ENCODE measurements at places on chromosomes 16 and 17.
A peak's percentile ranks its signal among the peaks of the same experiment; 100 is the strongest.

DNA sequence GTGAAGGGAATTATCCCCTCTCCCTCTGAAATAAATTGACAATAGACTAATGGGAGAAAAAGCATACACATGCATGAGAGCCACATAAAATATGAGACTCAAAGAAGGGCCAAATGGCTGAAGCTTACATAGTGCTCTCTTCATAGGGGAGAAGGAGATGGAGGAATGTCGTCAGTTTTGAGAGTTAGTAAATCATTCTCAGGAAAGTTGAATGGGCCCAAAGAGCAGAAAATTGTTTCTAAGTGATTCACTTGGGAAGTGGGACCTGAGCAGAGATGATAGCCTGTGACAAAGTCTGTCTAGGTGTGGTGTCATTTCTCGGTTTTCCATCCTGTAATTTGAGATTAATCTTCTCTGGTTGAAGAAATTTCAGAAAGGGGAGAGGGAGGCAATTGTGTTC is 35.0 kb downstream of the BCAS3 start:
- no peak for DNase-seq

GRCh38 chr17:80901319-80901718 is 90.3 kb upstream of the CHMP6 start:
- DNase-seq, result no peak

DNA sequence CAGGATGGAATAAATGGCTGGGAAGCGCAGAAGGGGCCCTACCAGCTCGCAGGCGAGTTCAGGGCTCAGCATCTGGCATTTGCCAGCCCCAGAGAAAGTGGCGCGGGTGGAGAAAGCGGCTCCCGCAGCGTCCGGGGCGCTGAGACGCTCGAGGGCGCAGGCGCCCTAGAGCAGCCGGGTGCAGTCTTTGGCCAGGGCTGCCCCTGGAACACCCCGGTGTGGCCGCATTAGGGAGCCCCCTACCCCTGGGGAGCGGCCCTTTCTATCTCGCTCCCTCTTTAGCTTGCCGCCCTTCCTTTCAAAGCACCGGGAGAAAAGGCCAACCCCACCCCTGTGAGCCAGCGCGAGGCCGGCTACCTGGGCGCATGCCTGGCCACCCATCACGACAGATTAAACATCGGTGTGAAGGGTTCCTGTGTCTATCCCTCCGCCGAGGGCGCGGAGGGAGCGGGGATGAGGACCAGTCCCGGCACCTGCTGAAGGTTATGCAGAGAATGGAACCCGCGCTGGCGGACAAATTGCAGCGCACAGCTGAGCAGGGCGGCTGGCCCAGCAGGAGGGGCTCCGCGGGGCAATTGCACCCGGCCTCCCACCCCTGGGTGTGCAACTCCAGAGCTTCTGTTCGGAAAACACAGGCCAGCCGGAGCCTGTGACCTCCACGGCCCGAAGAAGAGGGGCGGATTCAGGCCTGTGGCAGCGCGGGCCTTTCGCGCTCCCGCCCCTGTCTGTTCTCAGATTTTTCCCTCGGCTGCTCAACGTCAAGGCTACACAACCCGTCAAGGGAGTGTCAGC is 15.6 kb upstream of the FOXF1 start:
- no peak for DNase-seq

GRCh38 chr17:72299100-72299499 is 178.3 kb downstream of the SOX9 start:
- DNase-seq, result no peak

GRCh38 chr17:64402469-64402868 is 11.8 kb upstream of the PECAM1 start:
- DNase-seq, result no peak

DNA sequence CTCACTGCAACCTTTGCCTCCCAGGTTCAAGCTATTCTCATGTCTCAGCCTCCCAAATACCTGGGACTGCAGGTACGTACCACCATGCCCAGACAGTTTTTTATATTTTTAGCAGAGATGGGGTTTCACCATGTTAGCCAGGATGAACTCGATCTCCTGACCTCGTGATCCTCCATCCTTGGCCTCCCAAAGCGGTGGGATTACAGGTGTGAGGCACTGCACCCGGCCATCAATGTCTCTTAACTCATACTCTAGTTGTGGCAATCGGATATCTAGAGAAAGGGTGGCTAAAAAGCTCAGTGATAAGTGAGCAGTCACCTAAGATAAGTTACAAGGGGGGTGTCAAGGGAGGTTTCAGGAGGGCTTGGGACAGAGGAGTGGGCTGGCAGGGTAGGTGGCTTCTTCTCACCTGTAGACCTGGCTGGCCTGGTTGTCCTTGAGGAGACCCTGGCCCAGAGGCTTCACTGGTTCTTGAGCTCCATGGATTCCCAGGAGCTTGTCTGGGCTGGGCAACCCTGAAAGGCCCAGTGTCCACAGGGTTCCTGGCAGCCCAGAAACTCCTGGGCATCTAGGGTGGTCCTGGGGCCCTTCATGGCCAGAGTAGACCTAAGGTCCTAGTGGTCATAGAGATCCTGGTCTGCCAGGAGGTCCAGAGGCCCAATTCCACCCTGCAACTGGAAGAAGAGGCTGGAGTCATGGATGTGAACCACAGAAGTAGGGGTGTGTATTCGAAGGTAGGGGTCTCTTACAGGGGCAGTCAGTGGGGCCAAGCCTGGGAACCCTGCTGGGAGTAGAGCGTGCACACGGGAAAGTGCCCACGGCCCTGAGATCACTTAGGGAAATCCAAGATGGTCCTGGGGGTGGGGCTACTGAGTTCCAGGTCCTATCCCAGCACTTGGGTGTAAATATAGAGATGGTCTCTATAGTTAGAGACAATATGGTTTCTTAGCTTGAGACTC is 12.7 kb upstream of the IGFBP4 start:
- DNase-seq, result no peak

DNA sequence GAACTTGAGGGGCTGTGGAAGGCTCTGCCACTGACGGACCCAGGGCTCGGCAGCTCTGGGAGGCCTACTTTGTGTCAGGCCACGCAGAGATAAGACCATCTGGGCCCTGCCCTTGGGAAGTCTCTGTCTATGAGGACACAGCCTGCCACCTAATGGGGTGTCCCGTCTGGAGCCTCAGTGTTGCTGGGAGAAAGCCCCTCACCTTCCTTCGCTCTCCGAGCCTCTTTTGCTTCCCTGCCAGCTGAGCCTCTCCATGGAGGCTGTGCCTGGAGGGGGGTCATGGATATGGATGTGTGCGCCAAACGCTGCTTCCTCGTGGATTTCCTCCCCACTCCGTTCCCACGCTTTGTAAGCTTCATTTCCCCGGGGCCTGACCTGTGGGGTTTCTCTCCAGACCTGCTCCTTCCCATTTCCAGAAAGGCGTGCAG is 228.8 kb downstream of the SEC14L1 start:
- no peak for DNase-seq

DNA sequence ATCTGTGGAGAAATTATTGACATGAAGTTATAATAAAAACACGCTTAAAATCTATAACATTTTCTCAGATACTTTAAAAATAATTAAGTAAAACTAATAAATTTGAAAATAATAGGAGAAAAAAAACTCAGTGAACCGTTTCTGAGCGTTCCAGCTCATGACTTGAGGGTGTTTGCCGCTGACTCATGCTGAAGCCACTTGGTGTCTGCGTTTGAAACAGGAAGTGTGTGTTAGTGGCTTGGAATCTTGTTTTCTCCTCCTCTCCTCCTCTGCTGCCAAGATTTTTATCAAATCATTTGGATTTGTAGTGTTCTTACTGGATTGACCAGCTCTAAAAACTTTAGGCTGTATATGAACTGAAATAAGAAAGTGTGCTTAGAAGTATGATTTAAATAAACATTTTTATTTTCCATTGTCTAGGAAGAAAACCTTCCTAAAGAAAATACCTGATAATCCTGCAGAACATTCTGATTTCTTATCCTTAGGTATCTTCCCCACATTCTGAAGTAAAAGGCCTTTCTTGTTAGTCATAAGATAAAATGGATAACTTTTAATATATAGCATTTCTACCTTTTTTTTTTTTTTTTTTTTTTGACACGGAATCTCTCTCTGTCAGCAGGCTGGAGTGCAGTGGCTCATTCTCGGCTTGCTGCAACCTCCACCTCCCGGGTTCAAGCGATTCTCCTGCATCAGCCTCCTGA is 30.8 kb downstream of the USP10 start:
- DNase-seq, result peak; percentile 15

GRCh38 chr17:43860927-43861622 is 14.1 kb downstream of the CD300LG start:
- DNase-seq, result no peak

DNA sequence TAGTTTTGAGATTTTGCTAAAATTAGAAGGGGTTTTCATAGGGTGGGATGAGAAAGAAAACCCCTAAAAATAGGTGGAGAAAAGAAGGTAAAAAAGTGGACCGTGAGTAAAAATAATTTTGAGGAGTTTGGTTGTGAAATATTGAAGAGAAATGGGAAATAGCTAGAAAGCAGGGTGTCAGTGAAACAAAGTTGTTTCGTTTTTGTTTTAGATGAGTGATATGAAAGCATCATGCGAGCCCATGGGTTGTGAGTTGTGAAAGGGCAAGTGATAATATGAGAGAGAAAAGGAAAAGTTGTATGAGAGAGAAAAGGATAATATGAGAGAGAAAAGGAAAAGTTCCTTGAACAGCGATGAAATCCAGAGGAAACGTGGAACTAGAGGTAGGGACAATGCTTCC is 7.3 kb upstream of the SMIM36 start:
- DNase-seq, result no peak

- no peak for DNase-seq
Measured at GRCh38 chr16:8619671-8620370, 1.7 kb upstream of the METTL22 start.

GRCh38 chr17:47742319-47743181 is 9.5 kb downstream of the TBX21 start:
- DNase-seq, result peak; percentile 35

GRCh38 chr17:8475781-8476180 is 40.1 kb downstream of the NDEL1 start:
- DNase-seq, result no peak

- DNase-seq, result peak; percentile 6
Measured at GRCh38 chr16:22977294-22977697, 163.3 kb downstream of the HS3ST2 start.

DNA sequence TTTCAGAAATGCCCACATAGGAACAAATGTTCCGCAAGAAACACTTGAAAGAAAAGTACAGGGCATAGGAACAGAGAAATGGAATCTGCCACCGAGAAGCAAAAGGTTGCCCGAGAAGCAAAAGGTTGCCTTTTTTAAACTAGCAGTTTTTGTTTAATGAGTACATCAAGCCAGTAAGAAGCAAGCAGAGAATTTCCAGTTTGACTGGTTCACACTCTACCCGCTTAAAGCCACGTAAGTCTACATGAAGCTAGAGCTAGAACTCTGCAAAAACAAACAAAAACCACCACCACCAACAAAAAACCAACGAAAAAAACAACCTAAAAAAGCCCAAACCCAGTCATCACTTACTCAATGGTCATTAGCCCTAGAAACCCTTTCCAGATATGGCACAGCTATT is 144.3 kb downstream of the MAP2K6 start:
- no peak for DNase-seq

- no peak for DNase-seq
Measured at GRCh38 chr17:13437966-13438779, 163.6 kb downstream of the HS3ST3A1 start.

- DNase-seq, result no peak
Measured at GRCh38 chr17:75340631-75341030, 51.4 kb upstream of the SLC25A19 start.

GRCh38 chr16:89407282-89407924 is 83.0 kb downstream of the ANKRD11 start:
- no peak for DNase-seq

- DNase-seq, result no peak
Measured at GRCh38 chr16:17162560-17162959, 308.2 kb downstream of the XYLT1 start.

DNA sequence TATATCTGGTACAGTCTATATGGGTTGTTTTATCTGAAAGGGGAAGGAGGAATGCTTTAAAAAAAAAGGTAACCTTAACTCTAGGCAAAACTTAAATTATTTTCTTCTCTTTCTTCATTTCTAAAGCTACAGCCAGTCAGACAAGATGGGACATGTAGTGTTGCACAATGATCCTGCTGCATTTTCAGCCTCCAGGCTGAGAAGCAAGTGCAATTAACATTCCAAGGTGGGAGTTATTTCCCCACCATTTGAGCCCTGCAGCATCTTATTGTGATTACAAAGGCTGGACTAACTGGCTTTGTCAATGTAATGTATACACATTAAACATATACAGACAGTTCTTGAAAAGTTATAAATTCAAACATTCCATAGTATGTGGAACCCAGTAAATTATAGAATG is 22.6 kb upstream of the NF1 start:
- DNase-seq, result no peak

- DNase-seq, result no peak
Measured at GRCh38 chr16:86378831-86379504, 131.4 kb upstream of the FOXF1 start.

- DNase-seq, result no peak
Measured at GRCh38 chr17:47916489-47917208, 20.6 kb downstream of the SP2 start.

GRCh38 chr17:59139939-59140338 is 15.0 kb downstream of the SKA2 start:
- no peak for DNase-seq

DNA sequence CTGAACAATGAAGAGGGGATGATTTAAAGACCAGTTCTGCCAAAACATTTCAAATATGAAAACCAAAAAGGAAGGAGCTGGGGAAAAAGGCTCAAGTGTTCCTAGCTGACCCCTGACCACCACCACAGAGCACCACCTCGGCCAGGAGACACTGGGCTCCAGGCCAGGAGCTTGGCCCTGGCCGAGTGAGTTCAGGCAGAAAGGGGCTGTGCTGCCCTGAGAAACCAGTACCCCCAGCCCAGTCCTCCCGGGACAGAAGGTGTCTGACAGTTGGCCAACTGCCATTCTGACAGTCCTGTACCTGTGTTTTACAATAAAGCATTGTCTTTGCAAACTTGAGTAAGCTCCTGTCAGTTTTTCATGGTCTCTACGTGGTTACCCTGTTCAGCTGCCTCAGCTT is 98.2 kb downstream of the VPS53 start:
- no peak for DNase-seq

DNA sequence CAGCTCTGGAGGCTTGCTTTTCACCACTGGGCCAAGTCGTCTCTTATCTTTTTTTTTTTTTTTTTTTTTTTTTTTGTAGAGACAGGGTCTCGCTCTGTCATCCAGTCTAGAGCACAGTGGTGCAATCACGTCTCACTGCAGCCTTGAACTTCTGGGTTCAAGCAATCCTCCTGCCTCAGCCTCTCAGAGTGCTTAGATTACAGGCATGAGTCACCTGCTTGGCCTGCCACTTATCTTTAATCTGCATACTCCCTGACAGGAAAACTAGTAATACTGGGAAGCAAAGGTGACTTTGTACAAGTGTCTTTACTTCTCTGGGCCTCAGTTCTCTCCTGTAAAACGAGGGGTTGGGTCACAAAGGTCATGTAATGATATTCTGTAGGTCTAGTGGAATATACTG is 15.0 kb downstream of the NTN1 start:
- no peak for DNase-seq
